ENCODE measurements at places on chromosomes 7 and 10.
A peak's percentile ranks its signal among the peaks of the same experiment; 100 is the strongest.

DNA sequence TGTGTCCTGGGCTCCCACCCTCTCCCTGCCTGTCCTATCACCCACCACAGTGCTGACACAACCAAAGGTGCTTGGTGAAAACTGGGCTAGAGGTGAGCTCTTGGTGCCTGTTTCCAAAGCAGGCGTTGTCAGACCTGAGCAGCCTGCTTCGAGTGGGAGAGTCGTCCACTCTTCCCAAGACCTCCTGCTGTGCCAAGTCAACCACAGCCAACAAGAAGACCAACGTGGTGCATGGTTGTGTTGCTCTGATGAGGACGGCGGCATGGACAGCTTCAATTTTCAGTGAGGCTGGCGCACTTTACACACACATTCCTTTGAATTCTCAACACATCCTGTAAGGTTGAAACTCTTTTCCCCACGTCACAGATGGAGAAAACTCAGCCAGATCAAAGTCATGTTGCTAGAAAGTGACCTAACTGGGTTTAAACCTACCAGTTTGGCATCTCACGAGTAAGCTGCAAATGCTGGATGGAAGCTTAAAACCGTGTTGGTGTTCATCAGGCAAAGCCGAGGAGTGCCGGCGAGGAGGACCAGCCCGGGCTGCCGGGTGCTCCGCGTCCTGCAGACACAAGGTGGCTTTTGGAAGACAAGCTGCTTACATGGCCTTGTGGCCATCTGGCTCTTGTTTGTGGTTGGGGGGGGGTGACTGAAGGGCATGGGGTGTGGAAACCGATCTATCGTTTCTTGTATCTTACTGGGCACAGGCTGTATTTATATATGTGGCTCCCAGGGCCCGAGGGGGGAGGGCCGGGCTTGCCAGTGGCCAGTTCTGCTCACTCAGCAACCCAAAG, 39.3 kb downstream of the INSIG1 start:
- no peak for DNase-seq

DNA sequence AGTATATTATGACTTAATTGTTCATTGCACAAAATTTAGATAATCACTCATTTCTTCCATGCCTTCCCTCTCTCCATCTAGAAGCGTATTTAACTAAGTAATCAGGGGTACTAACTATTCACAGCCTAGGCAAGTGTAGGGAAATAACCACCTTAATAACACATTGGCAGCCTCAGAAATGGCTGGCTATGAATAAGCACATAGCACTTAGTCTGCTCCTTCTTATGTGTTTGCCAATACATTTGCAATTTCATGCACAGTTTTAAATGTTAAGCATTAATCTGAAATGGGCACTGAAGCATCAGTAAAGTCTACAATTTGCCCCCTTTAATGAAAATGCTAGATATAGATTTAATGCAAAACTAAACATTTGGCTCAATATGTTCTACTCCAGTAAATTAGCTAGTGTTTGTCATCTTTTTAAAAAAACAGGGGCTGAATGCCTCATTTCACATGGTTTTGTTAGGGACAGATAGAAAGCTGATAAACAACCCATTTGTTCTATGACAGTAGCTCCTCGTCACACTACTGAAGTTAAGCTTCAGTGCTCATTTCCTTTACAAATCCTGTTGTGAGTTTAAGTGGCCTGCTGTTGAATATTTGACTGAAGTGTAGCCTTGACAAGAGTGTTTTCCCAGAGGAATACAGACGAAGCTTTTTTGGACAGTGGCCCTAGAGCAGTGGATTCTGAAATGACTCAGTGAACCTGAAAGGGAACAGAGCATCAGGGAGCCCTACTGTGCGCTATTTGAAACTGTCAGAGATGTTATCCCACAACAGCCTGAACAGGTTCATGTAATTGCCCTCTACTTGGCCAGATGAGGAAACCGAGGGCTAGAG, 30.5 kb downstream of the HHEX start:
- peak; percentile 15 for DNase-seq

- no peak for DNase-seq
These were observed 46.2 kb upstream of the OSBPL3 start for GRCh38 chr7:25026156-25026555.

DNA sequence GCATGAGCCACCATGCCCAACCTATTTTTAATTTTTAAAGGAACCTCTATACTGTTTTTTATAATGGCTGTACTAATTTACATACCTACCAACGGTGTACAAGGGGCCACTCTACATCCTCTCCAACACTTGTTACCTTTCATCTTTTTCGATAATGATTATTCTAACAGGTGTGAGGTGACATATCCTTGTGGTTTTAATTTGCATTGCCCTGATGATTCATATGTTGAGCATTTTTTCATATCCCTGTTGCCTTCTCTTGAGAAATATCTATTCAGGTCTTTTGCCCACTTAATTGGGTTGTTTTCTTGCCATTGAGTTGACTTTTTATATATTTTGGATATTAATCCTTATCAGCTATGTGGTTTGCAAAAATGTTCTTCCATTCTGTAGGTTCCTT, 167.0 kb downstream of the CTTNBP2 start:
- no peak for DNase-seq

DNA sequence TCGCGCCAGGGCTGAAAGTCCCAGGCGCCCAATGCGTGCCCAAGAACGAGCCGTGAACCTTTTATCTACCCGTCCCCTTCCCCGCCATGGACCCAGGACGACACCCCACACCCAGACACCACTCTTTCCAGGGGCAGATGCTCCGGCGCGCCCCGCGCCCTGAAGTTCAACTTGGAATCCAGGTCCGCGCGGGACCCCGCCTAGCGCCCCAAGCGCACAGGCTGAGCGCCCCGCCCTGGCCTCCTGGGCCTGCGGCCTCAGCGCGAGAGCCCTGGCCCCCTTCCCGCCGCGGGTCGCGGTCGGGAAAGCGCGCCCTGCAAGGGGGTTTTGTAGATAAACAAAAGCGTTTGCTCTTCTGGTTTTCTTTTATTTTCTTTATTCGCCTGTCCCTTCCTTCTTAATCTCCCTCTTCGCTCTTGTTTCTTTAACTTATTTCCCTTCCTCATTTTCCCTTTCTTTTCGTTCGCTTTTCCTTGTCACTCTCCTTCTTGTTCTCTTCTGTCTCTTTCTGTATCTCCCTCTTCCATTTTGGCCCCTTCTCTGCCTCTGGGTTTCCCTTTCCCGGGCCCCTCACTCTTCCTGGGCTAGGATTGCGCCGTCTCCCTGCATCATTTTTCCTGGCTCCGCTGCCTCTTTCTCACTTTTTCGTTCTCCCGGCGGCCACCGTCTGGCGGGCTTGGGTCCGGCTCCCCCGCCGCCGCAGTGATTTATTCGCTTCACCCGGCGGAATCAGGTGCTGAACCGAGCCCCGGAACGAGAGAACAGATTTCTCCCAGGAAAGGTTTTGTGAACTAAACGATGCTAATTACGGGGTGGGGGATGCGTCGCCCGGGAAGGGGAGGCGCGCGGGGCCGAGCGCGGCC, 15.3 kb upstream of the PAX2 start:
- no peak for DNase-seq

DNA sequence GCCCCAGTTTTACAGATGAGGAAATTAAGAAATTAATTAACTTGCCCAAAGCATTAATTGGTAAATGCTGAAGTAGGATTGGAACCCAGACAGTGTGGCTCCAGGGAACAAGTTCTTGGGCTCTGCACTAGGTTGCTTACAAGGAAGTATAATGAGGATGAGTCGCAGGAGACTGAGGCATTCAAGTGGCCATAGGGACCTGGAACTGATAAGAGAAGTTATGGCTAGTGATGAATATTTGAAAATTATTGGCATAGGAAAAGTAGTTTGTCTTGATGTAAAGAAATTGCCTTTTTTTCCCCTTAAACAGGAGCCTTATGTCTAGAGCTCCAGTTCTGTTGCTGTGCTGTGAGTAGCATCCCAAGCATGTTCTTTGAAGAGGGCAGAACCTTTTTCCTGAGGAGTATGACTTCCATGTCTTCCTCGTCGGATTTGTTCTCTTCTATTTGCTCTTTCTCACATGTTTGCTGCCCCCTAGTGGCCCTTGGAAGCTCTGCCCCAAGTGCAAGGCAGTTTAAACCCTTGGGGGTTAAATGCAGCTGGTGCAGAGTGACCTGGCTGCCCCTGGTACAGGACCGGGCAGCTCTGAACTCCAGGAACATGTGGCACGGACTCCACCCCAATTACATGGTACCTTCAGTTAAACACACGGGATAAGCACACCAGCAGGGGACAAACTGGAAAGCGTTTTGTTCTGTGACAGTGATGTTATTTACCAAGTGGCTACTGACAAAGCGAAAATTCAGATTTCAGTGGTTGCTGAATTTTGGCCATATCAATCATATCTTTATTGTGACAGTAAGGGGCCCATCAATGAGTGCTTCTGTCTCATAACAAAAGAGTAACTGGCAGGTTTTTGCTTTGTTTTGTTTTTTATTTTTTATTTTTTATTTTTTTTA, 148.8 kb downstream of the HECW1 start:
- DNase-seq, result peak; percentile 86

GRCh38 chr7:106883456-106884026, 18.5 kb downstream of the PIK3CG start:
- no peak for DNase-seq

DNA sequence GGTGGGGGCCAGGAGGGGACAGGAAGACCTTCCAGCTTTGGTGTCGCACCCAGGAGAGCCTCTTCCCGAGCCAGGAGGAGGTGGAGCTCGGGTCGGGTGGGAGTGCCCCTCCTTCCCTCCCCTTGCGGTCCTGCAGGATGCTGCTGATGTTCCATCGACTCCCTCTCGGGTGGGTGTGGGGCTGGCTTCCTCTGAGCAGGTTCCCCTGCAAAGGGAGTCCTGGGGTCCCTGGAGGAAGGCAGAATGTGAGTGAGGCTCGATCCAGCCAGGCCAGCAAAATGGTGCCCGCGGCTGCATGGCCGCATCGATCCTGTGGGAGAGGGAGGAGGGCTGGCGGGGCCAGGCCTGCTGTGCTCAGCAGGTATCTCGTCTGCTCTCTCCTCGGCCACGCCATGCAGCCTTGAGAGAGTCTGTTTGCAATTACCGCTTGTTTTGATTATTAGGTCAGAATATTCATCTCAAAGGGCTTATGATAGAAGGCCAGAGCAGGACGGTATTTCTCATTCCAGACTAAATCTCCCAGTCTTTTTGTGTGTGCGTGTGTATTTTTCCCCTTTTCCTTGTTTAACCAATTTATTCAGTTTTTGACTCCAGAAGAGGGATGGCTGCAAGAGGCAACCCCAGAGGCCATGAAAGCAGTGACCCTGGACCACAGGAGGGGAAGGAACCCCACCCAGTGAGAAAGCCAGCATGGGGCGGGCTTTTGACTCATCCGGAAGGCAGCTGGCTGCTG, 137.3 kb upstream of the ZMIZ1 start:
- DNase-seq, result peak; percentile 78

DNA sequence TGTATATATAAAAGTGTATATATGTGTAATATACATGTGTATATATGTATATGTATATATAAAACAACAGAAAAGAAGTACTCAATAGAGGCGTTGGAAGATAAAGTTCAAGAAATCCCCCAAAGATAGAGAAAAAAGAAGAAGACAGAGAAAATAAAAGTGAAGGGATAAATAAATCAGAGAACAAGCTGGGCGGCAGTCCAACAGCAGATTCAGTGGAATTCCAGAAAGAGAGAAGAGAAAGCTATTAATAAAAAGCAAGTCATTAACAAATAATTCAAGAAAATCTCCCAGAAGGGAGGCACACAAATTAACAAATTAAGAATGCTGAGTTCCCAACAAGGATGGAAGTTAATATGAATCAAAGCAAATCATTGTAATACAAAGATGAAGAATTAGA, 59.3 kb upstream of the RNF148 start:
- no peak for DNase-seq

DNA sequence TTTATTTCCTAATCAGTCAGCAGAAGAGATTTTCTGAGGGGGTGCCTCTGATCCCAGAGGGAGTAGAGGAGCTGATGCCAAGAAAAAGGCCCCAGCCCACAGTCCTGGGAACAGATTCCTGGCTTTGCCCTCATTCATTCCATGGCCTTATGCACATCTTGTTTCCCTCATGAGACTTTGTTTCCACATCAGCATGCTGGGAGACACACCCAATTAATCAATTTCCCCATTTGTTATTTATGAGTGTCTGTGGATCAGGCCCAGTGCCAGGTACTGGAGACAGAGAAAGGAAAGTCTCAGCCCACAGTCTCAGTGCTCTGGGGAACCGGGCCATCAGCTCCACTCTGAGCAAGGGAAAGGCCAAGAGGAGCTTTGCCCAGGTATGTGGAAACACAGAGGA, 496.2 kb upstream of the ZMIZ1 start:
- DNase-seq, result no peak

DNA sequence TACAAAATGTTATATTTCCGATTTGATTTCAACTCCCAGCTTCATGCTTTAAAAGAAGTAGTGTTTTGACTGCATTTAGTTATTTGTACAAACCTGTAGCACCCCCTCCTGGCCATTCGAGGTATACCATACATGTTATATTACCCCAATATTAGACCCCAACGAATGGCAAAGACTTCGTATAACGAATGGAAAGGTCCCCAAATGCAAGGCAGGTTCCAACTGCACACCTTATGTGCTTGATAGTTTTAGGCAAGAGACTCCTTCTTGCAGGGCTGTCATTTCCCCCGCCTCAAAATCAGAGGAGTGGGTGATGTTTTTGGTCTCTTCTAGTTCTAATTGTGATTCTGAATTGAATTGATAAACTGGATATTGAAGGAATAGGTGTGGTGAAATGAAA, 101.1 kb upstream of the TARP start:
- DNase-seq, result peak; percentile 74

GRCh38 chr10:44301781-44302355, 83.0 kb downstream of the CXCL12 start:
- DNase-seq, result no peak

DNA sequence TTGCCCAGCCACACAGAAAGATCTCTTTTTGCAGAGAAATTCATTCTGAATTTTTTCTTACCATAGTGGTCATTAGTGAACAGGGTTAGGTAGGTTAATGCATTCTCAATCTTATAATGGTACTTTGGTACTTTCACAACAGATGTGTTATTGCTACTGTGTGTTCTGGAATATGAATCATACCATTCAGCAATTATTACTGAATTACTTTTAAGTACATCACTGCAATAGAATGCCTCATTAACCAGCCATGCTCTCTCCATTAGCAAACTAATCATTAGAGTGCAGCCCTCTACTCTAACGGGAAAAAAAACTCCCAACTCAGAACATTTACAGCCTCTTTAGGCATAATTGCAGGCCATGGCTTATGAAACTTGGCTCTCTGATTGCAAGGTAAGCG, 102.1 kb downstream of the DOCK4 start:
- DNase-seq, result no peak

GRCh38 chr10:60192946-60193345, 196.7 kb downstream of the ANK3 start:
- no peak for DNase-seq

- peak; percentile 40 for DNase-seq
These were observed 26.7 kb upstream of the CD36 start for GRCh38 chr7:80611779-80612178.

Measured in lung microvascular endothelial cell (primary cell).